ENCODE measurements at places on chromosomes 16 and 17.
A peak's percentile ranks its signal among the peaks of the same experiment; 100 is the strongest.

- DNase-seq: peak; percentile 14
Measured at GRCh38 chr17:36214918-36215317, 4.1 kb downstream of the CCL4L2 start.

DNA sequence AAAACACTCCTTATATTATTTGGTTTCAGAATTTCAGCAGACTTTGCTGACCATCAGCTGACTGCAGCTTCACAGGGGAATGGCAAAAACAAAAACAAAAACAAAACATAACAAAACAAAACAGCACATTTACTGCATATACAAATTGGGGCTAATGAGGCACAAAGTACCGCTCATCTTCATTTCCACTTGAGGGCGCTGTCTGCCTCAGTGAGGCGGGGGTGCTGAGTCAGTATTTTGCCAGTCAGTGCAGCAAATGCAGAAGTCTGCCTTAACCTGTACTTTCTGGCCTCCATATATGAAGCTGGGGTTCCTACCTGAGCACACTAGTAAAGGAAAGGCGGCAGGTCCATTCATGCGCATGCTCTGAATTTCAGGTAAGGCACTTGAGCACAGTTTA is 13.5 kb upstream of the DYNLRB2 start:
- DNase-seq: peak; percentile 85

DNA sequence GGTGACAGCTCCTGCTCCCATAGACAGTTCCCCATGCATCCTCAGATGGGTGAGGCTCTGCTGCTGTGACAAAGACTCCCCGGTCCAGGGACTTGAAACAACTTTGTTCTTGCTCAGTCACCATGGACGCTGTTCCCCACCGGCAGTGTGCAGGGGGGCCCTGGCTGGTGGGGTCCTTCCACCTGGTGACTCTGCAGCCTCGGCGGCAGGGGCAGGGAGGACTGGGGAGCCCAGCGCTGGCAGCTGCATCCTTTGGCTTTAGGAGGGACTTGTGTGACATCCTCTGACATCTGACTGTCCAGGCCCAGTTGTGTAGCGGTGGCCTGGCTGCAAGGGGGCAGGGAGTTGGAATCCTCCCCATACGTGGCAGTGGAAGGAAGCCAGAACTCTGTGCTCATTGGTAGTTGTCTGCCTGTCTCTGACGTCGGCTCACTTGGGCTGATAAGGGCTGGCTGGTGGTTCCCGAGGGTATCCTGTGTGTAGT is 107.3 kb downstream of the CMIP start:
- no peak for DNase-seq

- DNase-seq: peak; percentile 99
Measured at GRCh38 chr16:67184995-67185650, 1.4 kb upstream of the MATCAP1 start.
